CD4-positive, alpha-beta T cell treated with Interleukin-15 for 1 hour (primary cell): ENCODE measurements at places on chromosomes 16 and 17.

DNA sequence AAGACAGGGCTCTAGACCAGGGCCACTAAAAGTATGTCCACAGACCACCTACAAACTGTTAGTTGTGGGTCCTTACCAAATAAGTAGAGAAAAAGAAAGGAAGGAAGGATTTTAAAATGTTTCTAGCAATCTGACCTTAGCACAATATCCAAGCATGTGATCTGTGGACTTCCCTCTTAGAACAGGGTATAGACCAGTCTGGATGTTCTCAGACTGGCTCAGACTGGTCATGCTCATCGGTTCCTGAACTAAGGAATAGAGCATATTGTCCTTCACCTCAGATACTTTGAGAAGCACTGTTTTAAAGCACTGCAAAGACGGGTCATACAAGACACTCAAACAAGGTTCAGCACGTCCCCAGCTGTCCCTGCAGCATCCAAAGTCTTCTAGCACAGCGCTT lies 25.8 kb downstream of the CUEDC1 start:
- DNase-seq: no peak

GRCh38 chr16:4455081-4455480 lies 19.3 kb downstream of the NMRAL1 start:
- DNase-seq: no peak

- no peak for DNase-seq
These were observed 308.3 kb downstream of the CA10 start for GRCh38 chr17:51850201-51850600.

GRCh38 chr17:75153780-75154194 lies 525 bp downstream of the JPT1 start:
- no peak for DNase-seq

GRCh38 chr16:75929046-75929445 lies 202.8 kb upstream of the CPHXL start:
- DNase-seq: no peak

- DNase-seq: no peak
These were observed 59.0 kb downstream of the MSI2 start for GRCh38 chr17:57315061-57316015.

GRCh38 chr16:24539850-24540601 lies 660 bp downstream of the RBBP6 start:
- DNase-seq: no peak

GRCh38 chr17:83026311-83026811 lies 53.0 kb upstream of the METRNL start:
- no peak for DNase-seq

GRCh38 chr17:39787041-39787440 lies 49.3 kb downstream of the GRB7 start:
- DNase-seq: no peak

DNA sequence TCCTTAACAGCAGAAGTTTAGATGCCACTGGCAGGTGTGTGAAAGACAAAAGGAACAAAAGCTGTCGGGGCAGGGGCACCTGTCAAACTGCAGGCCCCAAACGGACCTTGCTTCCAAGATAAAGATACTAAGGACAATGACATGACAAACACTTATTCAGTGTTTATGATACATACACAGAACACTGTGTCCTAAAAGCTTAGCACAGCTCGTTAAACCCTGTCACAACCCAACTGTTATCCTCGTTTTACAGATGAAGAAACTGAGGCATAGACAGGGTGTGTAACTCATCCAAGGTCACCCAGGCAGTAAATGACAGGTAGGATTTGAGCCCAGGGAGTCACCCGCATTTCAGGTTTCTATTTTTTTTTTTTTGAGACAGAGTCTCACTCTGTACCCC lies 9.6 kb downstream of the SDK2 start:
- no peak for DNase-seq

GRCh38 chr16:85607796-85608514 lies 5.2 kb upstream of the GSE1 start:
- no peak for DNase-seq
